Activated CD4-positive, alpha-beta T cell treated with anti-CD3 and anti-CD28 coated beads for 4 hours (primary cell): ENCODE measurements at places on chromosomes 6 and 20.
A peak's percentile ranks its signal among the peaks of the same experiment; 100 is the strongest.

DNA sequence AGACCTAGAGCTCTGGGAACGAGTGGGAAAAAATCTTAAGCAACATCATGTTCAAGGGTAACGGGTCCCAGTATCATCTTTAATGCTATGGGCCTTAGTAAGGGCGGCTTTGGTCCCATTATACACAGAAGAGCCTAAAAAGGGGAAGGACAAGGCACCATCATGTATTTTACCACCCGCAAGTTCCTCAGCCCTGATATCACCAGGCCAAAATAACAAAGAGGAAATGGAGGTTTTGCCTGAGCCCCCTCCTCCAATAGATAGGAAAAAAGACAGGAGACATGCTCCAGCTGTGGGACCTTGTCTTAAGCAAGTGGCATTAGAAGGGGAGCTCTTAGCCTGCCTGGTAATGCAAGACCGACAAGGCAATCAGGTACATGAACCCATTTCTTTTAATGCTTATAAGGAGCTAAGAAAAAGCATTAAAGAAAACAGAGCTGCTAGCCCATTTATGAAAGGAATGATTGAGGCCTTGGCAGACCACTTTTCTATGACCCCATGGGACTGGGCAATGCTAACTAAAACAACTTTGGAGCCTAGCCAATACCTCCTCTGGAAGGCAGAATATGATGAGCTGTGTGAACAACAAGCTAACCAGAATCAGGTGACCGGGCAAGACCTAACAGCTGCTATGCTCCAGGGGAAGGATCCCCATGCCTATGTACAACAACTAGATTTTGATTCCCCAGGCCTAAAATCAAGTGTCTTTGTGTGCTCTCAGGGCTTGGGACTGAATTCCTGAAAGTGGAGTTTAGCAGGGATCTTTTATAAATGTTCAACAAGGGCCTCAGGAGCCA lies 23.2 kb downstream of the HLA-DPA1 start:
- DNase-seq = no peak

- no peak for DNase-seq
Measured at GRCh38 chr20:50710492-50711063, 19.2 kb upstream of the RIPOR3 start.

GRCh38 chr20:44596010-44596409 lies 13.6 kb downstream of the PKIG start:
- DNase-seq = no peak

GRCh38 chr6:163333701-163334663 lies 80.5 kb upstream of the QKI start:
- no peak for DNase-seq

- DNase-seq = no peak
Measured at GRCh38 chr6:84027340-84028181, 6.0 kb upstream of the MRAP2 start.

DNA sequence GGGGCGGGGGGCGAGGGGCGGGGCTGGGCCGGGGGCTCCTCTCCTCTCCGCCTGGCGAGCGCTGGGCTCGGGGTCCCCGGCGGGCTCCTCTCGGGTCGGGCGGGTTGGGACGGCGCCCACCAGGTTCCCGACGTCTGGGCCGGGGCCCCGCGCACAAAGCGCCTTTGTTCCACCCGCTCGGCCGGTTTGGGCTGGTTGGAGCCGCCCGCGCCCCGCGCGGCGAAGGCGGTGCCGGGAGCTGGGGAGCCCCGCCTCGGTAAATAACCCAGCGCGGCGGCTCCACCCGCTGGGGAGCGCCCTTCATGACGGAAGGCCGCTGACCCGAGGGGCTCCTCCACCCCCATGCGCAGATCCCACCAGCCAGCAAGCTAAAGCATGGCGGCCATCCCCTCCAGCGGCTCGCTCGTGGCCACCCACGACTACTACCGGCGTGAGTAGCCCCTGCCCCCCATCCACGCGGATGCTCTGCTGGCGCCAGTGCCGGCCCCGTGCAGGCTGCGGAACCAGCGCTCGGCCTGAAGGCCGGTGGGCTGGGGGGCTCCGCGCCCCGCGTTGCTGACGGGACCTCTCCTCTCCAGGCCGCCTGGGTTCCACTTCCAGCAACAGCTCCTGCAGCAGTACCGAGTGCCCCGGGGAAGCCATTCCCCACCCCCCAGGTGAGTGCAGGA lies 503 bp downstream of the PPDPF start:
- peak; percentile 66 for DNase-seq

GRCh38 chr20:1813674-1814635 lies 81.3 kb upstream of the SIRPA start:
- no peak for DNase-seq

DNA sequence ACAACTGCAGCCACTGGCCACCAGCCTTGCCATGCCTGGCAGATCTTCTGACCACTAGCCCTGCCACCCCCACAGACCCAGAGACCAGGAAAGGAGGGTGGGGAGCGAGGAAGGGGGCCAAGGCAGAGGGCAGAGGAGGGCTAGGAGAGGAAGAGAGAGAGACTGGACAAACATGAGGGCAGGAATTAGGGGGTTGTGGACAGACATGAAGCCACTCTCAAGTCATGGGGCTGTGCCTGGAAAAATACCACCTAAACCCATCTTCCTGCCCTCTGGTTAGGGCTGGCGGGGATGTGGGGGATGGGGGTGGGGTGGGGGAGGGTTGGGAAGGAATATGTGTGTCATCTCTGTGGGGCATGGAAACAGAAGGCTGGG lies 1.4 kb upstream of the SLC29A1 start:
- DNase-seq = no peak

DNA sequence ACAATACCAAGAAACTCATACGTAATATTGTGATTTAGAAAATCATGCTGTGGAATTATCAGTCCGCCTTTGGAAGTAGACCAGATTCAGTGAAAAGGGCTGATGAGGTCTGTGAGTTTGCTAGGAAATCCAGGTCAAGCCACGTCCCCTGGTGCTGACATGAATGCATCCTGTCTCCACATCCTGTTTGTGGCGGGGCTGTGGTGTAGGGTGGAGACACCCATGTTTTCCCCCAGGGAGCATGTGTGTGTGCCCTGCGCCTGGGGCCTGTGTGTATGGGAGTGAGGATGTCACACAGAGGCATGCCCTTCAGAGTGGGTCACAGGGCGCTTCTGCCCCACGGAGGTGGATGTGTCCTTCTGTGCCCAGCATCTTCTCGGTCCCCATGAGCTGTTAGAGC lies 109.1 kb downstream of the SASH1 start:
- DNase-seq = no peak

DNA sequence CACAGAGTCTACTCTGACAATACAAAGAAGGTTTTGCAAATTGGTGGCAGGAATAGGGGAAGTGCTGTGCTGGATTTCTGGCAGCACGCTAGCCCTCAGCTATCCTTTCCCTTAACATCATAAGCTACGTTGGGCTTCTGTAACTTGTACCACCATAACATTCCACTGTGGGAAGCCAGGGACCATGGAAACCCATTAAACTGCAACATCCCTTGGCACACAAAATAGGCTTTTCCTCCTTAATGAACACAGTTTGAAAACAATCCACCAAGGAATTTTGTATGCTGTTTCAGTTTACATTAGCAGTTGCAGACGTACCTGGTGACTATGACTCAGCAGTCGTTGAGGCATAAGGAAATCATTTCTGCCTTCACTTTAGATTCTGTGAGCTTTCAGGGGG lies 203.9 kb upstream of the RAB32 start:
- no peak for DNase-seq

DNA sequence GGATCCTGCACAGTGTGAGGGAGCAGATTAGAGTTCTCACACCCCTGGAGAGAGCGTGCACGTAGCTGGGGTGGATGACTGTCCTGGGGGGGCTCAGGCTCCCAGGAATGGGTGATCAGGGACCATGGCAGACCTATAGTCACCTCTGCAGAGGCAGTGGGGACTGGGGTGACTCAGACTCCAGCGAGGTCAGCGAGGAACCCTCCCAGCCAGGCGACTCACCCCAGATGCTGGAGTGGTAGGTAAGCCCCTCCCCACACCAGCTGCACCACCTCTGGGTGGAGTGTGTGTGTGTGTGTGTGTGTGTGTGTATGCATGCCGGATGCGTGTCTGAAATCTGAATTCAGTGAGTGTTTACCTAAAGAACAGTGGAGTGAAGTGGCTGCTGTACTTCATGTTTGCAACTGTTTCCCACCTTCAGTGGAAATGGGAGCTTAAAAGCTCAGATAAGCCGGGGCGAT lies 17.4 kb upstream of the GTSF1L start:
- DNase-seq = no peak

GRCh38 chr20:32807706-32808105 lies 12.0 kb upstream of the MAPRE1 start:
- no peak for DNase-seq

DNA sequence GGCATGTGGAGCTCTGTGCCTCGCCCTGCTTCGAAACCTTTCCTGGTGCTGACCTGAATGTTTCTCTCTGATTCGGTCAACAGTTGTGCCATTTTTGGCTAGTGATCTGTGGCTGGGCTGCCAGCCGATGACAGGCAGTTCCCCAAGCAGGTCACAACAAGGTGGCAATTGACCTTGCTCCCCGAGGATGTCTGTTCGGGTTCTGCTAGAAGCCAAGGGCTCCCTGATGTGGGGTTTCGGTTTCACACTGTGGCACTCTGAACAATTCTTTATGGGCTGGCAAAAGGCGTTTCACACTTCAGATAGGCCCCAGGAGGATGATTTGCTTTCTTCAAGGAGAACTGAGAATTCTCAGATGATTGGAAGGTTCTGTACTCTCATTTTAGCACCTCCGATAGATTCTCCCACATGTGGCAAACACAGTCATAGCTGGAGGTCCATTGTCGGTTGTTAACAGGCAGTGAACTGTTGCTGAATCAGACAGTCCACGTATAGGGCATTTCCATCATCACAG lies 135.6 kb downstream of the SLC24A3 start:
- DNase-seq = no peak

DNA sequence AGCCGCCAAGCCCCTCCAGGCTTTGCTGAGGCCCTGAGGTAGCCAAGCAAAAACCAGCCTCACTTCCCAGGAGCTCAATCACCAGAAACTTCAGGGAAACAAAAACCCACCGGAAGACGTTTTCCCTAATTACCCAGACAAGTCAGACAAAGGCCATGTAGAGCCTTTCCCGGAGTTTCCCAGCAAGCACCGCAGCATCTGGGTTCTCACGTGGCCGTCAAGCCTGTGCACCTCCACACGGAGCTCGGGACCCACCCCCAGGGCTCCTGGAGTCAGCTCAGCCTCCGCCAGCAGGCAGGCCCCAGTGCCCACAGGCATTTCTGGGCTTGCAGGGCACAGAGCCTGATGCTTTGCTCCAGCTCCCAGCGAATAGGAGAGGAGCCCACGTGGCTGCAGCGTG lies 10.1 kb upstream of the MRGBP start:
- no peak for DNase-seq
